ENCODE measurements at places on chromosomes 3 and 15.

GRCh38 chr3:148379763-148380382 lies 317.8 kb upstream of the AGTR1 start:
- no peak for DNase-seq

GRCh38 chr3:3735919-3736318 lies 63.3 kb upstream of the LRRN1 start:
- DNase-seq: no peak

GRCh38 chr15:51186181-51186705 lies 91.5 kb upstream of the TNFAIP8L3 start:
- DNase-seq: peak; percentile 64

DNA sequence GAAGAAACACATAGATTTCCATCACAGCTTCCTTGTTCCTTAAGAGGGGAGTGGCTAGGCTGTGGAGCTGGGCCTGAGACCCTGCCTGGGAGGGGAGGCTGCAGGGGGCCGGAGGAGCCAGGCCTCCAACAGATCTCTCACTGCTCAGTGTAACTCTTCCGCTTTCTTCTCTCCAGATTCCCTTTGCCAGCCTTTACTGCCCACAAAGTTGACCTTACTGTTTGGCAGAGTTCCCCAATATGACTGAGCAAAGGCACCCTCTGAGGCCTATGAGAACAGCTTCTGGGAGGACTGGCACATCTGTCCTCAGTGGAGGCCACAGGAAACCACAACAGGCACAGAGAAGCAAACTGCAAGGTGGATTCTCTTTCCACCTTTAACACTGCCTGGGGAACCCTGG lies 38.1 kb downstream of the SLCO2A1 start:
- DNase-seq: no peak

GRCh38 chr3:155283092-155284056 lies 10.1 kb downstream of the STRIT1 start:
- DNase-seq: no peak

DNA sequence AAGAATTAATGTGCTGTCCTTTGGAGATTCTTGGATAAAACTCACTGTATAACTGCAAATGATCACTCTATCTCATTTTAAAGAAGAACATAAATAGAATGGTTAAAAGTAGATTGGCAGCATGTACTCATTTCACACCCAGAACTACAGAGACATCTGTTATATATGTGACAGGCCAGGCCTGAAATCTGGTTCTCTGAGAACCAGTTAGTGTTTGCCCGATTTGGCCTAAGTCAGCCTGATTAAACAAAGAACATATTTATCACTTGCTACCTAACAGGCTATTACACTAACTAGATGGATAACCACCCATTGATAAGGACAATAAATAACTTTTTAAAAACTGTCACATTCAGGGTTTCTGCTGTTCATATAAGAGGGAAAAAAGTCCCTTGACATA lies 460.1 kb downstream of the CNTN4 start:
- no peak for DNase-seq

DNA sequence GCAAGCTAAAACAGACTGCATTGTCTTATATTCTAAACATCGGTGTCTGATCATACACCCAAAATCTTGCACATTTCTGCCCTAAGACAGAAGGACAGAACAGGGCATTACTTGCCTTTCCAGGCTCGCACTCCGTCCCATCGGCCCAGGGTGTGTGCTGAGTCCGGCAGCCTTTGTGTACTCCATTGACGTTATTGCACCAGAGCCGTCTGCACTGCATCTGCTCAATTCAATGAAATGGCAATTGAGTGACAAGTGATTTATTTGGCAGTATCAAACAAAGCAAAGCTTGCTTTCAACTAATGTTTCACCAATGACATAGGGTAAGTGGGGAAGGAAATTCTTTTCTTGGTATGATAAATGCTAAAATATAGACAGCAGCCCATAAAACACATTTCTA lies 40.0 kb downstream of the ADAMTS9 start:
- no peak for DNase-seq

DNA sequence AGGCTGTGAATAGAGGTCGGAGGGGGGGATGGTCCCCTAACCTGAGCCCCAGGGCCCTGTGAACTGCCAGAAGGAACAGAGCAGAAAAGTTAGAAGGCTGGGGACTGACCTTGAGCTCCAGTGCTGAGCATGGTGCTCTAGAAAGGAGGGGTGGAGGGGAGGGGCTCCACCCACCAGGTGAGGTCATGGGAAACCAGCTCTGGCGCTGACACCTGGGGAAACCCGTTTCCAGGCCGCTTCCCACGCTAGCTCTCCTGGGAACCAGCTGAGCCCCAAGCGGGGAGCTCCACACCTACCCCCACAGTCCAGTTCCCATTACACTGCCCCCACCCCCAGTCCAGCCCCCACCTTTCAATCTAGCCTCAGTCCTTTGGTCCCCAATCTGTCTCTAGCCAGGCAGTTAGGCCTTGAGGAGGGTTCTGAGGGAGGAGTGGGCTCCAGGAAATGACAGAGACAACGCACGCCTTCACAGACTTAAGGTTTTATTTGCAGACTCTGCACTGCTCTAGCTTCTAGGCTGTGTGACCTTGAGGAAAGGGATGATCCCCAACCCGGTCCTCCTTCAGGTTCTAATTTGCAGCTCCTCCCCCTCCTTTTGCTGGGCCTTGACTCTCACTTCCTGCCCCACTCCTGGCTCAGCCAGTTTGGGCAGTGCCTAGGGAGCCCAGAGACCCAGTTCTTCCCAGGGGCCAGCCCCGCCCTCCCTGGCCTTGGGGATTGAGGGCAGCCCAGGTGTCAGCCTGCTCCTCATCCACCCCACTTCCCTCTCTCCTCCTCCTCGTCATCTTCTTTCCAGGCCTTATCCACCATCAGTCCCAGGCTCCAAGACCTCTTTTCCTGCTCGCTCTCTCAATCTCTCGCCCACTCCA lies 2.1 kb downstream of the RHOV start:
- no peak for DNase-seq

GRCh38 chr3:48811524-48811923 lies 36.1 kb downstream of the PRKAR2A start:
- no peak for DNase-seq

GRCh38 chr15:57667171-57667849 lies 39.2 kb upstream of the POLR2M start:
- DNase-seq: peak; percentile 68

DNA sequence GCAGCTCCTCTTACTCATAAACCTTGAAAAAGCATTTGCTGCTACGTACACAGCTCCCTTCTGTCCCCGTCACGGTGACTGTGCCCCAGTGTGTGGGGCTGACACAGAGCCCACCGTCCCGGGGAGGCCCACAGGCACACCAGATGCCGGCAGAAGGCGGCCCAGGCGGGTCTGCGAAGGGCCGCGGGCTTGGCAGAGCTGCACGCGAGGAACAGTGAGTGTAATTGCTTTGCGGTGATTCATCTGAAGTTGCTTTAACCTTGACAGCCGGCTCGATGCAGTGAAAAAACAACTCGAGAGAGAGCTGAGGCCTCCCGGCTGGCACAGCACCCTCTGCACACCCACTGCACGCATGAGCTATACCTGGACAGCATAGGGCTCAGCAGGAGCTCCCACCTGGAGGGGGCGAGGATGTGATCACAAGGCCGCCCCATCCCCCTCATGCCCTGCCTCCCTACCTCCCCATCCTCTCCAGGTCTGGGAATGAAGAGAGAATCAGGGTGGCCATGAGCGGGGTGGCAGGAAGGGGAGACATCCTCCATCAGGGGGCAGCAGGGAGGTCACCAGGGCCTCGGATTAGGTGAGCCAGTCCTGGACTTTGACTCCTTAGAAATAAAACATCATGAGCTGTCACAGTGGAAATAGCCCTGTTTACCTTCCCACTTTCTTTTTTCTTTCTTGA lies 172.7 kb downstream of the MEGF11 start:
- no peak for DNase-seq

DNA sequence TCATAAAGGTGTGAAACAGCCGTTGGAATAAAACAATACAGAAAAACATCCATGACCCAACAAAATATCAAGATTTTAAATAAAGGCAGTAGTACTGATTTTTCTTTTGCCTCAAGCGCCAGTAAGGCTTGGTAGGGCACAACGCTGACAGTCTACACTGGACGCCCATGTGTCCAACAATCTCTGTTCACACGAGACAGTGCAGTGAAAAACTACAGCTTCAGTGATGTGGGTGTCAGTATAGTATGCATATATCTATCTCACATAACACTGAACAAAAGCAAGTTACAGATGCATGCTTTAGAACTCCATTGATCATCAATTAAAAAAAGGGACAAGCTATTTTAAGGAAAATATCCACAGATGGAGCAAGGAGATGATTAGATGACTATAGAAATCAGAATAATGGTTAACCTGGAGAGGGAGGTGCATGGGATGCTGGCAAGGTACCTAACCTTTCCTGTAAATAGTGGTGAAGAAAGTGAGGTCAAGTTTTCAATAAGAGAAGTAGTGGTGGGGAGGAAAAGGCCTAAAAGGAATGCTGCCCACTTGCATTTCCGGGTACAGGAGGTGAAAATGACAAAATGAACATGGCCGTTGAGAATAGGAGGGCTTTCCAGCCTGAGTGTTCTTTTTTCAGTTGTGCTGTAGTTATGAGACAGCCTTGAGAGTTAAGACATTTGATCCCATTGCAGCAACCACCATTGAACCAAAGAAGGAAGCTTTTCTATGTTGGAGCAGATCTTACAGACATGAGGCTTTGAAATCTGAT lies 42.7 kb downstream of the CTNNB1 start:
- DNase-seq: no peak

GRCh38 chr3:54104084-54104483 lies 18.3 kb upstream of the CACNA2D3 start:
- DNase-seq: no peak

GRCh38 chr3:21839592-21839991 lies 88.6 kb upstream of the ZNF385D start:
- DNase-seq: peak; percentile 38

DNA sequence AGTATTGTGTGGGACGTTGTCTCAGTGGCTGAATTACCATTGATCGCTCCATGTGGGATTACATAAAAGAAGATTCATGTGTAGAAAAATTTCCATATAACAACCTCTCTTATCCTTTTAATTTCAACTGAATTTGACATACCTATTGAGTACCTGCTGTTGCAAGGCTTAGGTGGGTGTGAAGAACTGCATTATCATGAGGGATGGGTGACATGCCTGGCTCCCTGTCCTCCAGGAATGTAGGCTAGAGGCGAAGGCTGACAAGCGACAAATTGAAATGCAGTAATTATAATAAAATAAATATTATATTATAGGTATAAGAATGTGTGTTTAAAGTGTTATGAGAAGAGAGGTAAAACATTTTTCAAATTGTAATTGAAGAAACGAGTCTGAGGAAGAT lies 52.7 kb upstream of the SPESP1 start:
- no peak for DNase-seq

GRCh38 chr3:124881976-124882697 lies 5.0 kb downstream of the ITGB5 start:
- DNase-seq: no peak

DNA sequence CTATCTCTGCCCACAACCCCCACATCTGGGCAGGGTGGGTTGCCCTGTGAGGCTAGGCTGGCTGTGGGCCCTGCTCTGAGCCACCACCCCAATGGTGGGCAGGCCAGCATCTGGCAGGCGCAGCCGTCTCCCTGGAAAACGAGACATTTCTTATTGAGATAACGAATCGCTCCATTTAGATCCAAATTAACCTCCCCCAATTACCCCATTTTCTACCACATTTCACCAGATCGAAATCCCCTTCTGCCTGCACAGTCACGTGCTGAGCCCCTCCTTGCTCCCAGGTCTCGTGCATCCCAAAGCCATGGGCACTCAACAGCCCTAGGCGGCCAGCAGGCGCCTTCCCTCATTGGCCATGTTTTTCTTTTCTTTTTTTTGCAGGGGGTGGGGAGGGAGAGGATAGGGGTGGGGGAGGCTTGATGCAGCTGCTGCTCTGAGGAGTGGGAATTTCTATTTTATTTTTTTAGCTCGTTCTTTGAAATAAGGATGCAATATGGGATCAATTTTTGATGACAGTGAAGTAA lies 53.0 kb upstream of the TMEM115 start:
- DNase-seq: no peak

DNA sequence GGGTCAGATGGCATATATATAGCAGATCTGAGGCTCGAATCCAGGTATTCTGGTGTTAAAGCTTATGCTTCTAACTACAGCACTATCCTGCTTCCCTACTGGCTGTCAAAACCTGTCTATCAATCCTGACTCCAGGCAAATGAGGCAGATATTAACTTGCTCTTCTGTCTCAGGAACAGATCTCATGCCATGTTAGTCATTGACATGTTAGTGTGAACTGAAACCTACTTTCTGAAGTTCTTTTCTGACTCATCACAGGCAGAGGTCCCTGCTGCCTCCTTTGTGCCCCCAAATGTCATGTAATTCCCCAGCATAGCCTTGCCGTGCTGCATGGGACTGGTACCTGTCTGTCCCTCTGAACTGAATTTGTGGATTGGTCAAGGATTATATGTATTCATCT lies 125.0 kb upstream of the SMAD3 start:
- no peak for DNase-seq

GRCh38 chr15:29285386-29285785 lies 15.8 kb upstream of the NSMCE3 start:
- no peak for DNase-seq

- DNase-seq: no peak
Measured at GRCh38 chr3:195062866-195063540, 208.0 kb downstream of the XXYLT1 start.

GRCh38 chr15:55334997-55335396 lies 16.0 kb downstream of the PIGB start:
- DNase-seq: no peak

GRCh38 chr3:132605374-132605792 lies 8.3 kb downstream of the ACKR4 start:
- DNase-seq: no peak

DNA sequence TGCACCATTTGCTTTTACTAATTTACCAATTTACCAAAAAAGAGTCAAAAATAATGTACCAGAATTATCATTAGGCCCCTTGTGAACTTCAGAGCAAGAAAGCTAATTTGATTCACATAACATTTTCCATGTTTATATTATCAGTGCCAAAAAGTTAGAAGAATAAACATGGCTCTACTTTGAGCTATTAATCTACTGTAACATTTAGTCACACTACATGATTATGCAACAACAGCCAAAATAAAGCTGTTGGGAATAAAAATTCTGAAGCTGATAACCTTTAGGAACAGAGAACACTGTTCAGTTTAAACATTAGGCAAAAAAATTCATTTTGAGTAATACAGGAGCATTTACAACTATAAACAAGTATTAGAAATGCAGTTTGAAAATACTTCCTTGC lies 63.6 kb downstream of the PROS1 start:
- DNase-seq: no peak

DNA sequence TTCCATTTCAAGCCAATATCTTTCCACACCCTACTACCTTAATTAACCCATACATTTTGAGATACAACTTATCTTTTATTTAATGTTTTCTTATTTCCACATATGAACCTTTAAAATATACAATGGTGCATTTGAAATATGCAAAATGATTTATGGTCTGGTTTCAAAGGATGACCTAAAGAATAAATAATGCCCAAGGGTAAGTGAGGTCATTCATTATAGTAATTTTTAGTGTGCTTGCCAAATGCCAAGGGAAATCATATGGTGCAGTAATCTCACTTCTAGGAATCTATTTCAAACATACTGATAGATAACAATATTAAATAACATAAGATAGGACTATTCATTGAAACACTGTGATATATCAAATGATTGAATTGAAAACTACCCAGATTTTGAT lies 1055.4 kb downstream of the AGBL1 start:
- no peak for DNase-seq

- DNase-seq: no peak
Measured at GRCh38 chr3:25442486-25442885, 14.4 kb downstream of the RARB start.

Measured in right hindlimb (tissue), 1 donor.